ENCODE measurements at places on chromosomes 1 and 21.

DNA sequence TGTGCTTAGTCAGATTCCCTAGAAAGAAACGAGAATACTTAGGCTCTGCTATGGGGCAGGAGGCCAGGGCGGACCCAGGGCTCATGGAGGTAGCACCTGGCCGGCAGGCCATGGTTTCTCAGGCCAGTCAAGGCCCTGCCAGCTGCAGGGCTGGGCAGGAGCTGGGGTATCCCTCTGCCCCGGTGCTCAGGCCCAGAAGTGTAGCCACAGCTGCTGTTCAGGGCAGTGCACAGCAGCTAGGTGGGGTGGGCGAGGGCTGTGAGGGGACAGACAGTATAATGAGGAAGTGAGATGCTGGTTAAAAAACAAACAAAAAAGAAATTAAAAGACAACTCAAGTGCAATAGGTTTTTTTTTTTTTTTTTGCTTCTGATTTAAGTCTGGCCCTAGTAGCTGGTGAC lies 34.0 kb upstream of the EDN2 start:
- no peak for DNase-seq

GRCh38 chr1:223290397-223290796 lies 73.6 kb downstream of the SUSD4 start:
- no peak for DNase-seq

- no peak for DNase-seq
Observed at GRCh38 chr1:55622074-55622473, 406.9 kb upstream of the USP24 start.

DNA sequence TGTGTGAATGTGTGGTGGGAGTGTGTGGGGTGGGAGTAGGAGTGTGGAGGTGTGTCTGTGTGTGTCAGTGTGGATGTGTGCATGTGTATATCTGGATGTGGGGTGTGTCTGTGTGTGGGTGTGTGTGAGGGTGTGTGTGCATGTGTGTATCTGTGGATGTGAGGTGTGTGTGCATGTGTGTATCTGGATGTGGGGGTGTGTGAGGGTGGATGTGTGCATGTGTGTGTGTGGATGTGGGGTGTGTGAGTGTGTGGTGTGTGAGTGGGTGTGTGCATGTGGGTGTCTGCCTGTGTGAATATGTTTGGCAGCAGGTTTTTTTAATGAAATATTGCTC lies 106.1 kb downstream of the PDE9A start:
- DNase-seq, result no peak

DNA sequence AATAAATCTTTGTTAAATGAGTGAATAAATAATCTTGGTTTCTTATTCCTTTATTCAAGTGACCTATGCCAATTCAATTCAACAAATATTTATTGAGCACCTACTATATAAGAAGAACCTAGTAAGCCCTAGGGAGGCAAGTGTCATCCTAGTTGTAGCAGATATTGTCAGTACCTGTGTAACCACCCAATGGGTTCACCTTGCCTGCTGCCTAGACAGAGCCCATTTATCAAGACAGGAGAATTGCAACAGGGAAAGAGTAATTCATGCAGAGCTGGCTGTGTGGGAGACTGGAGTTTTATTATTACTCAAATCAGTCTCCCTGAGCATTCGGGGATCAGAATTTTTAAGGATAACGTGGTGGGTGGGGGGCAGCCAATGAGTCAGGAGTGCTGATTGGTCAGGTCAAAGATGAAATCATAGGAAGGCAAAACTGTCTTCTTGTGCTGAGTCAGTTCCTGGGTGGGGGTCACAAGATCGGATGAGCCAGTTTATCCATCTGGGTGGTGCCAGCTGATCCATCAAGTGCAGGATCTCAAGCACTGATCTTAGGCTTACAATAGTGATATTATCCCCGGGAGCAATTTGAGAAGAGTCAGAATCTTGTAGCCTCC lies 53.8 kb upstream of the KCNA3 start:
- DNase-seq, result no peak

DNA sequence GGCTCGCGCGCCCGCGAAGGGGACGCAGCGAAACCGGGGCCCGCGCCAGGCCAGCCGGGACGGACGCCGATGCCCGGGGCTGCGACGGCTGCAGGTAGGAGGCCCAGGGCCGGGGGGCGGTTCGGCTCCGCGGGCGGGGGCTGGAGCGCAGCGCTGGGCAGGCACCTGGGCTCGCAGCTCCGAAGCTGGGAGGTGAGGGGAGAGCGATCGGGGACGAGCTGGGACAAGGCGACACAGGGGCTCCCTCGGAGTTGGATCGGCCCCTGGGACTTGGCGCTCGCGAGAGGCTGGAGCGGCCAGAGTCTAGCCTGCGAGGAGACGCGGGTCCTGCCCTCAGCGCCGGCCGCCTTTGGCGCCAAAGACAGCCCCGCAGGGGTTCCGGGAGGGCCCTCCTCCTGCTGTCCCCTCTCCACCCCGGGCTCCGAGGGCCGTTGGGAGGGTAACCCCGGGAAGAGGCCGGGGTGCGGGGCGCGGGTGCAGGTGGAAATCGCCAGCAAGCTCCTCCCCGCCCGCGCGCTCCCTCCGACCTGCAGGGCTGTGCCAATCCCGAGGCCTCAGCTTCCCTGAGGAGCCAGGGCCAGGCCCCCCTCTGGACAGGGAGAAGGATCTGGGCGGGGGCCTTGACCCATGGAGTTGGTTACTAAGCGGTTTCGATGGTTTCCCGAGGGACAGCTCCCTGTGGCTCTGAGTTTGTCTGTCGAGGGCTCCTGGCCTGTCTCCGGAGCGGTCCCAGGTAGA lies 401 bp downstream of the TP73 start:
- no peak for DNase-seq

DNA sequence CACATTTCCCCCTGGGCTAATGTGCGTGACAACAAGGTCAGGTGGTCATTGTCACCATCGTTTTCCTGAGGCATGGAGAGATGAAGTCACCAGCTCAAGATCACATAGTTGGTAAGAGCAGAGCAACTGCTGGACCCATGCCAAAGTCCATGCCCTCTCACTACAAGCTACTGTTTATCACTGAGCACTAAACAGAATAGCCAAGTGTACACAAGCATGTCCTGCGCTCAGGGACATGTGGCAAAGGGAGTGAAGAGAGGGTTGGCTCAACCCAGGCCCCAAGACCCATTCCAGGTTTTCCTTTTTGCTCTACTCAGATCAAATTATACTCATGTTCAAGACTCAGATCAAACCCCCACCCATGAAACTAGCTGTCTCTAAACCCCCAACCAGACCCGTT lies 20.8 kb downstream of the LRRC52 start:
- no peak for DNase-seq

- no peak for DNase-seq
Observed at GRCh38 chr1:65289449-65289848, 19.9 kb upstream of the DNAJC6 start.

DNA sequence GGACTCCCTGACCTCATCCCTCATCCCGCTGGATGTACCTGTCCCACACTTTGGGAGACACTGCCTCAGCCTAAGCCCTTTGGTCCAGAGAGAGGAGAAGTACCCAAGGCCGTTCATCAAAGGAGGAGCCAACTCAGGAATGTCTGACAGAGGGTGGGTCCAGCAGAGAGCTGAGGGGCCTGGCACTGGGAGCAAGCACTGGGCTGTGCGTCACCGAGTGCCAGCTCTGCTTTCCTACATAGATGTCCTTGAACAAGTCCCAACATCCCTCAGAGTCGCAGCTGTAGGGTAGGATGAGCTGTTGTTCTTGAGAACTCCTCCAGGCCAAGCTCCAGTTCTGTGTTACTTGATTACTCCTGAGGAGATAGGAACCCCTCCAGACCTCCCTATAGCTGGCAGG lies 68.8 kb upstream of the ACOT11 start:
- no peak for DNase-seq

GRCh38 chr1:151811181-151811580 lies 6.0 kb upstream of the LINGO4 start:
- DNase-seq, result no peak

DNA sequence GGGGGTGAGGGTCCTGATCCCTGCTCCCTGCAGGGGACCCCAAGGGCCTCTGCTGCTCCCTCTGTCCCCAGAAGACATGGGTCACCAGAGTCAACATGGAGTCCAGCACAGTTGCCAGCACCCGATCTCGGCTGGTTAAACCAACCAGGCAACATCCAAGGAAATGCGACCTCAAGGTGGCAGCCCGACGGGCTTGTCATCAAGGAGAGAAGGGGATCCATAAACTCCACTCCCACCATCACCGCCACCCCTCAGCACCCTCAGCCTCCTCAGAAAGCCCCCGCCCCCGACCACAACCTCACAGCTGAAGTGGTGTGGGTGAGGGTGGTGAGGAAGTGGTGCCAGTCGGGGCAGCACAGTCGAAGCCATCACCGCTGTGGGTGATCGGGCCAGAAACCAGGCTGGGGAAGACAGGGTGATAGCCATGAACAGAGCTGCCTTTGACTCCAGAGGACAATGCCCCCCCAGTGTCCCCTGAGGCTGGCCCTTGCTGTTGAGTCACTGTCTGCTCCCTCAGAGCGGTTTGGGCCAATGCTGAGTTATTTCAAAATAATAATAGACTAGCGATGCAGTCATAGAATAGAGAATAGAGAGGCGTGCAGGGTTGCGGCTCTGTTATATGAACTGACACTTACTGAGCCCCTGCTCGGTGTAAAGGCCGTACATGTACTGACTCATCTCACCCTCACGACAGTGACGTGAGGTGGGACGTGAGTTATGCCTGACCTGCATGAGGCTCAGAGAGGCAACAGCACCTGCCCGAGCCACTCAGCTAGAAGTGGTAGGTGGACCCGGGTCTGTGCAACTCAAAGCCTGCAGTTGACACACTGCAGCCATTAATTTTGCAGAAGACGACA lies 88.7 kb upstream of the IFFO2 start:
- no peak for DNase-seq

- DNase-seq, result no peak
Observed at GRCh38 chr21:16811011-16811410, 701.8 kb upstream of the CXADR start.

- no peak for DNase-seq
Observed at GRCh38 chr1:192183788-192184187, 25.5 kb downstream of the RGS18 start.

DNA sequence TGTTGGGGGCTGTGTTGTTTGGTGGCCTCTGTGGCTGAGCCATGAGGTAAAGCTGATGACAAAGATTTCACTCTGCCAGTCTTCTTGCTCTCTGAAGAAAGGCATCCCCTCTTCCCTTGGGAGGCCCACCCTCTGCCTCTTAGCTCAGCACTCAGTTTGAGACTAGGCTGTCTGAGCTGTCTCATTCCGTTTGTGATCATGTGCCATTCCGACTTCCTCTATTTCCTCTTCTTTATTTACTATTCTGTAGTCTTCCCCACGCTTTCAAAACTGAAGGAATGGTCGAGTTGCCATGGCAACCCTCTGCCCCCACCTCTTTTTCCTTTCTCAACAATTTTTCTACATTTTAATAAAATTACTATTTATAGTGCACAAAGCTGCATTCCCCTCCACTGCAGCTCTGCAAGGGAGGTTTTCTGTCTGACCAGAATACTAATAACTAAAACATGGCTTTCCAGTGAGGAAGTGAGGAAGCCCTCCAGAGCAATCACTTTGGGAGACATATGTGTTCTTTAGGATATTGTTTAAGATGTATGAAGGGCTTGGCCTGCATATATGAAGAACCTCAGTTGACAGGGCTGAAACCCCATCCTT lies 30.8 kb downstream of the KCNA3 start:
- no peak for DNase-seq

DNA sequence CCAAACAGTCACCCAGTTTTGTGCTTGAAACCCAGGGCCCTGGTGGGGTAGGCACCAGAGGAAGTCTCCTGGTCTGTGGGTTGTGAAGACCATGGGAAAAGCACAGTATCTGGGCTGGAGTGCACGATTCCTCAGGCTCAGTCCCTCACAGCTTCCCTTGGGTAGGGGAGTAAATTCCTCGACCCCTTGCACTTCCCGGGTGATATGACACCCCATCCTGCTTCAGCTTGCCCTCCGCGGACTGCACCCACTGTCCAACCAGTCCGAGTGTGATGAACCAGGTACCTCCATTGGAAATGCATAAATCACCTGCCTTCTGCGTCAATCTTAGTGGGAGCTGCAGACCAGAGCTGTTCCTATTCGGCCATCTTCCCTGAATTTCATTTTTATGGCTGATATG lies 133.9 kb upstream of the KCTD3 start:
- DNase-seq, result no peak

DNA sequence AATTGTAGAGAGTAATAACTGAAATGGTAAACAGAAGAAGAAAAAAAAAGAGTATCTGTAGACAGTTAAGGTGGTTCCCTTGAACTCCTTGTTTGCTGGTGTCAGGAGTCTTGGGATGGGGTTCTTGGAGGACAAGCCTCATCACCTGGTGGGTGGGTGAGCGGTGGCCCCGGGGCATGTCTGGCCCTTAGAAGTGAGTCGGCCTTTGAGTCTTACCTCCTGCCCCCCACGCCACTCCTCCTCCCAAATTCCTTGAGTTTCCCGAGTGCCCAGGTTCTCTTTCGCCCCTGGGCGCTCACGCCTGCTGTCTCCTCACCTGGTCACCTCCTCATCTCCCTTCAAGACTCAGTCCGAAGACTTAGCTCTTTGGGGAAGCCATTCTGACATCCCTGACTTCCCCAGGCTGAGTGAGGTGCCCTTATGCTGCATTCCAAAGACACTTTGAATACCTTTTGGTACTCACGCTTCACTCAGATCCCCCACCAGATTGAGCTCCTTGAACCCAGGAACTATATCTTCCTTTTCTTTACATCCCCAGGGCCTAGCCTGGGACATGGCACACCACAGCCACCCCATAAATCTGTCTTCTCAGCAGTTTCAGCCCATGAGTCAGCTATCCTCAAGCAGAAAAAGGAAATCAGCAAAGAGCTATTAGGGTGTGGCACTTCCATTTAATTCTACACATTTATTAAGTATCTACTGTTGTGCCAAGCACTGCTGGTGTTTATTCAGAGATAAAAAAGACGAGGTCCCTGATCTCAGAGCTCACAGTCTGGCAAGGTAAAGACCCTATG lies 13.5 kb upstream of the IKBKE start:
- no peak for DNase-seq

DNA sequence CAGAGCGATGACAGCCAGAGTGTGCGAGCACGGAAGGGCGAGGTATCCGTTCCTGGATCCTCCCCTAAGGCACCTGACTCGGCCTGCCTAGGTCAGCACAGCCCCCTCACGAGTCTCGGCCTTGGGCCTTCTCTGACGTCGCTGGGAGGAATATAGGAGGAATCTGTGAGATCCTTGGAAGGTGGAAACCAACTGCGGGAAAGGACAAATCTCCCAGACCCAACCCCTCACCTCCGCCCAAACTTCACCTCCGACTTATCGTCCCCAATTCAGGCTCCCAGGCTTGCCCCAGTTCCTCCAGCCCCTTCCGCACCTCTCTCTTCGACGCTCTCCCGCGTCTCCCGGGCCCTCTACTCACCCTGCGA lies 494 bp downstream of the APH1A start:
- DNase-seq, result no peak
